ENCODE measurements at places on chromosomes 13 and 19.

DNA sequence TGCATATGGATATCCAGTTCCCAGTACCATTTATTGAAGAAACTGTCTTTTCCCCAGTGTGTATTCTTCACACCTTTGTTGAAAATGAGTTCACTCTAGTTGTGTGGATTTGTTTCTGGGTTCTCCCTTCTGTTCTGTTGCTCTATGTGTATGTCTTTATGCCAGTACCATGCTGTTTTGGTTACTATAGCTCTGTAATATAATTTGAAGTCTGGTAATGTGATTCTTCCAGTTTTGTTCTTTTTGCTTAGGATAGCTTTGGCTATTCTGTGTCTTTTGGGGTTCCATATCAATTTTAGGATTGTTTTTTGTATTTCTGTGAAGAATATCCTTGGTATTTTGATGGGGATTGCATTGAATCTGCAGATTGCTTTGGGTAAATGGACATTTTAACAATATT, 35.2 kb downstream of the ZNF136 start:
- no peak for DNase-seq

GRCh38 chr13:109485136-109485794, 301.1 kb downstream of the IRS2 start:
- no peak for DNase-seq

- DNase-seq, result no peak
Observed at GRCh38 chr13:97148894-97149293, 73.2 kb upstream of the MBNL2 start.

- no peak for DNase-seq
Observed at GRCh38 chr13:78958006-78958405, 299.1 kb upstream of the OBI1 start.

- no peak for DNase-seq
Observed at GRCh38 chr13:105638426-105638825, 897.0 kb downstream of the EFNB2 start.

GRCh38 chr13:24905242-24905641, 141.3 kb downstream of the RNF17 start:
- no peak for DNase-seq

DNA sequence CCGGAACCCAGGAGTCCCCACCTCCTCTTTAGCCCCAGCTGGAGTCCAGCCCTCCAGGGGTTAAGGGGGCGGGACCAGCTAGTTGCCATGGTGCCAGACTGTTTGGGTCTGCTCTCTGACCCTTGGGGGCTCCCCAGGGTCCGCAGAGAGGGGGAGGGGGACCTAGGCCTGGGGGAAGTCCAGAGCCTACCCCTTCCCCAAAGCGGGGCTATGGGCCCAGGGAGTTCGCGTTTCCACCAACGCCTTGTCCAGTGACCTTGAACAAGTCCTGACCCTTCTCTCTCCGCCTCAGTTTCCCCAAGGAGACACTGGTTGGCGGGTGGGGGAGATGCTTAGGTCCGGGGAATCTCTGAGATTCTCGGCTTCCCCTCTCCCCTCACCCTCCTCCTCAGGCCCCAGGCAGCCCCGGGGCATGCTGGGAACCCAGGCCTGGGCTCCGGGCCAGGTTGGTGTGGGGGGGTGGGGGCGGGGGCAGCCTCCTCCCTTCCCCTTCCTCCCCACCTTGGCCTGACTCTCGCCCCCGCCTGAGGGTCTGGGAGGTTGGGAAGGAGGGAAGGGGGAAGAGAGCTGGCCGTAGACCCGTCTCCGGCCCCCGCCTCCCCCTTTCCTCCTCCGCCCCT, 2.6 kb upstream of the SPACA6 start:
- peak; percentile 57 for DNase-seq

DNA sequence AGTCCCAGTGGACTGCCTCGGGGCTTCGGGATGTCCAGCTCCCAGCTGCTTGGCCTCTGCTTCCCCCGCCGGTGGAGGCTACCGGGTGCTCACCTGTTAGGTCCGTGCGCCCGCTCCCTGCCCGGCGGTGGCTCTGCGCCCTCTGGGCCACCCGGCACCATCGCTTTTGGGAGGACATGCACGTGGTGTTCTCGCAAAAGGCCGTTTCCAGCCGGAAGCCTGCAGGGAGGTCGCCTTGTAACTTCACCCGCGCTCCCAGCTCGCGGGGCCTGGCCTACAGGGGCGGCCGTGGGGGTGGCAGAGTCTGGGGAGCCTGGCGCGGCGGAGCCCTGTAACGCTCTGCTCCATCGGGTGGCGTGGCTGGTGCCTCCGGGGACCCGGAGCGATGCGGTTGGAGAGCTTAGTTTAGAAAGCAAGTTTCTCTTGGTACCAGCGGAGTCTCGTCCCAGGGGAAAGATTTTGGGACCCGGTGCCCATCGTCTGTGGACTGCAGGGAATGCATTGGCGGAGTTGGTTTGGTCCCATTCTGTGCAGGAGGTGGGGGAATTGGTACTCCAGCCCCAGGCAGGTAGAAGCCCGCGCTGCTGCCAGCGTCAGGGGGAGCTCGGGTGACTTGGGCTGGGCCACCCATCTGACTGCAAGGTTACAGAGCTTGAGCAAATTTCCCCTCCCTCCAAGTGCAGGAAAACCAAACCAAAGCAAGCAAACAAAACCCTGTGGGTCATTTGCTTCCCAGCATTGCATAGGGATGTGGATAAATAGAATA, 673 bp downstream of the SPATA13 start:
- DNase-seq, result peak; percentile 32

DNA sequence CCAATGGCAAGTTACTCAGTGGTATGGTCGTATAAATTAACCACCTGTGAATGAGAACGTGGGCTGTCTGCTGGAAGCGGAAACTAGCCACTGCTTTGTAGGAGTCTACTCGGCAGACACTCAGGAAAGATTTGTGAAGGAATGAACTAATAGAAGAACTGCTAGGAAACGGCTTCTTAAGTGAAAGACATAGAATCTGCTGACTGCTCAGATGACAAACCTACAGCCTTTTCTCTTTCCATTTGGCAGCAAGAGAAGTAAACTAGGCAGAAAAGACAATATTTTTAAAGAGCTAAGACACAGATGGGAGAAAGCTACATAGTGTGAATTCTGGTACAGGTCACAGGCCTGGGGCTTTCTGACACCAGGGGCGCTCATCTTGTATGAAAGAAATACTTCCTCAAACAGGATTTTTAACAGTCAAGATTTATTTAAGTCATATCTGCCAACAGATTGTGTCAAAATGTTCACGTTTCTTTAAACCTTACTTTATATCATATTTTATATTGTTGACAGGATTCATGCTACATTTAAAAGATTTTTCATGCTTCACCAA, 78.4 kb downstream of the MIPEP start:
- DNase-seq, result no peak

- DNase-seq, result no peak
Observed at GRCh38 chr13:101654883-101655282, 202.4 kb downstream of the ITGBL1 start.
